Hematopoietic multipotent progenitor cell treated with erythropoietin and hydrocortisone succinate and interleukin-3 and kit ligand, for 4 days (in vitro differentiated cells): ENCODE measurements at places on chromosomes 2 and 18.

DNA sequence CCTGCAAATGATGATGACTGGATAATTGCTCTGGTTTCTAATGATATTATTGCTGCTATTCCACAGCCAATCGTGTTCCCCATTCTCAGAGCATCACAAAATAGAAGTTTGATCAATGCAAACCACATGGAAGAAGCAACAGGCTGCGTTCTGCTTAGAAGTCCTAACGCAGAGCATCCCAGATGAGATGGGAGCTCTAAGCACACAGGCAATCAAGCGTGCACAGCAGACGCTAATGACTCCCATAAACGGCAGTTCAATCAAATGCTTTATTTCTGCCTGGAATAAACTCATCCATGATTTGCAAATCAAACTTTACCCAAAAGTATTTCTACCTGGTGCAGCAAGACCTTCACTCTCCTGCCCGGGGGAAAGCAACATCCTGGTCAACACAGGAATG, 304.2 kb downstream of the FBXO15 start:
- DNase-seq = no peak

GRCh38 chr2:37100054-37100453, 15.7 kb downstream of the GPATCH11 start:
- DNase-seq = no peak

DNA sequence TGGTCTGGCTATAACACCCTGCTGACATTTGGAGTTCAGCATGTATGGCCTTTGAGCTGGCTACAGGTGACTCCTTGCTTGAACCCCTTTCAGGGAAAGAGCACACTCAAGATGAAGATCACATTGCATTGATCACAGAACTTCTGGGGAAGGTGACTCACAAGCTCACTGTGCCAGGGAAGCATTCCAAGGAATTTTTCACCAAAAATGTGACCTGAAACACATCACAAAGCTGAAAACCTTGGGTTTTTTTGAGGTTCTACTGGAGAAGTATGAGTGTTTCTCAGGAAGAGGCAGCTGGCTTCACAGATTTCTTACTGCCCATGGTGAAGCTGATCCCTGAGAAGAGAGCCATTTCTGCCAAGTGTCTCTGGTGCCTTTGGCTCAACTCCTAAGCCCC, 879.0 kb downstream of the CBLN2 start:
- no peak for DNase-seq

DNA sequence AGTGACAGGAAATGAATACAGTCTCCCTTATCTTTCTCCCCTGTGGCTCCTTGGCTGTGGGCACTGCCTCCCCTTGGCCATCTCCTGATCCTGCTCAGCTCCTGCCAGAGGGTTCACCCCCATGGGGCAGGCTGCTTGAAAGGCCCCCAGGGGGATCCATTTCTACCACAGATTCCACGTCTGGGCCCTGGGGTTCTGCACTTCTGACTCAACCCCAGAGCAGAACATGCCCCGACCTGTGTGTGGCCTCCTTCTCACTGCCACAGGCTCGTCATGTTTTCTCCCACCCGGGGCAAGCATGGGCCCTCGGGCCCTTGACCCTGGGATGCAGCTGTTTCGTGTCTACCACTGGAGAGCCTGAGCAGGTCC, 122.2 kb downstream of the ACKR3 start:
- no peak for DNase-seq

GRCh38 chr18:56097621-56098020, 509.6 kb upstream of the TCF4 start:
- no peak for DNase-seq

DNA sequence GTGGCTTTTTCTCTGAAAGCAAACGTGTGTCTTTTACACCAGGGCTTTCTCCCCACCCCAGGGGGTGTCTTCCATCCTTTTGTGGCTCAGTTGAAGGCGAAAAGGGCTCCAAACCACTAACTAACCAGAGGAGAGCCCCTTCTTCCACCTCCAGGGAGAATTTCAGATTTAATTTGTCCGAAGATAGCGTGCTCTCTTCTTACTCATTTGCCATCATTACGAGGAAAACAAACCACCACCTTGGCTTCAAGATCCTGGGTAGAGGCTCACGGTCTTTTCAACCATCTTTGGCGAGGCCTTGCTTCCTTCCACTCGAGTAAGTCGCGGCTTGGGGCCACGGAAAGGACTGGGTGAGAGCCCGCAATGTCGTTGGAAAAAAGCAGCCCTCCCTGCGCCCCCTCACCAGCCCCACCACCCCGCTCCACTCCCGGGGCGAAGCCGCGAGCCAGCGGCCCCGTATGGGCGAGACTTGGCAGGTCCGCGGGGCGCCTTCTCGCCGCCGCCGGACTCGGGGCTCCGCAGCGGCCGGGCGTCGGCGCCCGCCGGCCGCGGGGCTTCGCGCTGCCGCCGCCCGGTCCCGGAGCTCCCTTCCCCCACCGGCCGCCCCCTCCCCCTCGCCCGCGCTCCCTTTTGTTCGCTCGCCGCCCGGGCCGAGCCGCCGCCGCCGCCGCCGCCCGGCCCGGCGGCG, 1.7 kb upstream of the ZNF532 start:
- DNase-seq = peak; percentile 18

GRCh38 chr2:183232161-183232865, 108.1 kb downstream of the NUP35 start:
- DNase-seq = no peak

DNA sequence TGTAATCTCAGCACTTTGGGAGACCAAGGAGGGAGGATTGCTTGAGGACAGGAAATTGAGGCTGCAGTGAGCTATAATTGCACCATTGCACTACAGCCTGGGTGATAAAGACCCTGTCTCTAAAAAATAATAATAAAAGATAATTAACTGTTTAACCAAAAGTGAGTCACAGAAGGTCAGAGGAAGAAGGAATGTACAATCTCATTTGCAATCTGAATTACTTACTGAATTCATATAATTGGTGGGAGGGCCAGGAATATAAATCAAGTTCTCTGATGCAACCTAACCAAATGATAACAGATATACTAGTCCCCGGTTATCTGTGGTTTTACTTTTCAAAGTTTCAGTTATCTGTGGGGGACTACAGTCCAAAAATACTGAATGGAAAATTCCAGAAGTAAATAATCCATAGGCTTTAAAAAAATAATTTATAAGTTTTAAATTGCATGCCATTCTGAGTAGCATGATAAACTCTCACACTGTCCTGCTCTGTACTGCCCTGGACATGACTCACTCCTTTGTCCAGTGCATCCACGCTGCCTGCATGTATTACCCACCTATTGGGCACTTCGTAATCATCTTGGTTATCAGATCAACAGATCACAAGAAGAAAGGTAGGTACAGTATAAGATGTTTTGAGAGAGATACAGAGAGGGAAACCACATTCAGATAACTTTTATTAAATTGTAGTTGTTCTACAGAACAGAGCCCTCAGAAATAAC, 12.8 kb upstream of the MATN3 start:
- DNase-seq = peak; percentile 41

DNA sequence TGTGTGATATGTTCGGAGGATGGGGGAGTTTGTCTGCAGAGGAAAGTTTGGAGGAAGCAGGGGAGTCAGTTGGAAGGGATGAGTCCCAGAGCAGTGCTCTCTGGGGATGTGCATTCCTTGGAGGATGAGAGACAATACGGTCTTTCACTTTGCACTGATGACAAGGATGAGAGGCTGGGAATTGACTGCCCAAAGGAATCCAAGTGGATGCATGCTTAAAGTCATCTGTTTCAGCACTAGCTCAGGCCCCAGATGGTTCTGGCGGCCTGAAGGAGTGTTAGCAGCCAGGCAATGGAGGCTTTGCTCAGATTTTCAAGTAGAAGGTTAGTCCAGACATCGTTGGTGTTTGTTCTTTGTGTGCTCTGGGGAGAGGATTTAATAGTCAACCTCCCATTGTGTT, 100.2 kb downstream of the CRIM1 start:
- no peak for DNase-seq

GRCh38 chr2:102020596-102021170, 28.9 kb downstream of the IL1R2 start:
- peak; percentile 85 for DNase-seq

- no peak for DNase-seq
Observed at GRCh38 chr18:10522574-10522973, 3.3 kb upstream of the NAPG start.

DNA sequence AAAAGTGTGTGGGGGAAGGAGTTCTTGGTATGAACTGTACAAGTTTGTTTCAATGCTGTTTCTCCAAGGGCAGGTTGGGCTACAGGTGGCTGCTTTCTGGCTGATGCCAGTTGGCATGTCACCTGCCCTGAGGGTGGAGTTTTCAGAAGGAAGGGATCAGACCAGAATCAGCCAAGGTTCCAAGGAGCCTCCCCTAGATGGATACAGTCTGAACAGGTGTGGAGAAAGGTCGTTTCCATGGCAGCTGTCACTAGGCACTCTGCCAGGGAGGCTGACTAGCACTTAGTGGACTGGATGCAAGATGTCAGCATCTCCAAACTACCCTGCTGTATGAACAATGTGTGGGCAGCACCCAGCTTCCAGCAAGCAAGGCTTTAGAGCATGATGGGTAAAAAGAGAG, 444.4 kb upstream of the HNRNPA3 start:
- no peak for DNase-seq

DNA sequence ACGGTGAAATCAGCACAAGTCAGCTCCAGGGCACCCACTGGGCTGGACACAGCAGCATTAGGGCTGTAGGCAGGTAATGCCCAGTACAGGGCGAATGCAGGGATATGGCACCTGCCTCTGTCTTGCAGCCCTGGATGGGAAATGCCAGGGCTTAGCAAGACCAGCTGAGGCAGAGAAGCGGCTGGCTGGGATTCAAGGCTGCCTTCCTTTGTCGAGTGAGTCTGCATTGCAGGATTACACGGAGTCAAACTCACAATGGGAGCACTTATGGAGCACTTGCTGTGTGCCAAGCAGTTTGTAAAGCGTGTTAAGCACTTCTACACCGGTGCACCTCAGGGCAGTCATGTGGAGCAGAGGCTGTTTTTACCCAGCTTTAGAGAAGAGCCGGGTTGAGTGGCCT, 87.3 kb upstream of the HDAC4 start:
- DNase-seq = no peak

- DNase-seq = no peak
Observed at GRCh38 chr2:129118296-129118695, 799.6 kb upstream of the HS6ST1 start.

DNA sequence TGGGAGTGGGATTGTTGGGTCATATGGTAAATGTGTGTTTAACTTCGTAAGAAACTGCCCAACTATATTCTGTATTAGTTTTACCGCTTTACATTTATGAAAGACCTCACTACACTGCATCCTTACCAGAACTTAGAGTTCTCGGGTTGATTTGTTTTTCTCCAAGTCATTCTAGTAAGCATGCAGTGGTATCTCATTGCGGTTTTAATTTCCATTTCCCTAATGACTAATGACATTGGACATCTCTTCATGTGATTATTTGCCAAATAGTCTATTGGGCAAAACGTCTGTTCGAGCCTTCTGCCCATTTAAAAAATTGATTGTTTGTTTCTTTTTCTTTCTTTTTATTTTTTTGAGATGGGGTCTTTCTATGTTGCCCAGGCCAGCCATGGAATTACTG, 6.8 kb downstream of the FBLN7 start:
- no peak for DNase-seq

- peak; percentile 25 for DNase-seq
Observed at GRCh38 chr2:48137829-48138228, 231.5 kb upstream of the FBXO11 start.

DNA sequence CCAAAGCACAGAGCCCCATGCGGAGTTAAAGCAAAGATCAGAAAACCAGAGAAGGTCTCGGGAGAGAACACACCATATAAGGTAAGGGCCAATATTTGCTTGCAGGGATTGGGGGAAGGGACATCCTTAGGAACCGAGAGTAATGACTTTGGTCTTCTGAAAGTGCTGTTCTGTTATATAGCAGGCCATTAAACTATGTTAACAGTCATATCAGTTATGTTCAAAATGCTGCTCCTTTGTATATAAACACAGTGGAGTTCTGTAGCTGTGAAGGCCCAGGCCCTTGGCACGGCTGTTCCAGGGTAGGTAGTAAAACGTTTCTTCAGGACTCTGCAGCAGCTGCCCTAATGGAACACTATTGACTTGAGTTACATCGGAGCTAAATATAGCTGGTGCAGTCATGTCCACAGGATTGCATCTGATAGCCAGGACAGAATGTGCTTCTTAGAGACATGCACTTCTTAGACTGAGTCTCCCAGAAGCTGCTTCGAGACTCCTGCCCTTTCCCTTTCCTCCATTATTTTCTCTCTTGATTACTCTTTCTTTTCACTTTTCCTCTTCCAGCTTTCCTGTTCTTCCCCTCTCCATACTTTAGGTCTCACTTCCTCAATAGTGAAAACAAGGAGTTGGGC, 122.4 kb downstream of the SETBP1 start:
- DNase-seq = no peak

- DNase-seq = no peak
Observed at GRCh38 chr2:203707530-203707929, 1.1 kb downstream of the CD28 start.

DNA sequence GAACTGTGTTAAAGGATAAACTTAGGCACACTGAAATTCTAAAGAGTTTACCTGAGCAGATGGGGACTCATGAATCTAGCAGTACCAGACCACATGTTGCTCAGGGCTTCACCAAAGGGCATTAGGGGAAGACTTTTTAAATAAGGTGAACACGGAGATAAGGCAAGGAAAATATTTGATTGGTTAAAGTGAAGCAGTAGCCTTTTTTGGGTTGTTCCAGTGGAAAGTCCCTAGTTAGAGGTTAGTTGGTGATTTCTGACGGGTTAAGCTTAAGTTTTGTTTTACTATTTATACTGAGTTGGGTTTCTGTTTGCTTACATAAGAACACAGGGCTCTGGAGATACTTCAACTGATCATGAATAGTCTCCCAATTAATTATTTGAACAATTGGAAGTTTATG, 722.5 kb downstream of the SOCS6 start:
- DNase-seq = no peak

GRCh38 chr2:36246320-36246990, 109.1 kb upstream of the CRIM1 start:
- DNase-seq = peak; percentile 81

DNA sequence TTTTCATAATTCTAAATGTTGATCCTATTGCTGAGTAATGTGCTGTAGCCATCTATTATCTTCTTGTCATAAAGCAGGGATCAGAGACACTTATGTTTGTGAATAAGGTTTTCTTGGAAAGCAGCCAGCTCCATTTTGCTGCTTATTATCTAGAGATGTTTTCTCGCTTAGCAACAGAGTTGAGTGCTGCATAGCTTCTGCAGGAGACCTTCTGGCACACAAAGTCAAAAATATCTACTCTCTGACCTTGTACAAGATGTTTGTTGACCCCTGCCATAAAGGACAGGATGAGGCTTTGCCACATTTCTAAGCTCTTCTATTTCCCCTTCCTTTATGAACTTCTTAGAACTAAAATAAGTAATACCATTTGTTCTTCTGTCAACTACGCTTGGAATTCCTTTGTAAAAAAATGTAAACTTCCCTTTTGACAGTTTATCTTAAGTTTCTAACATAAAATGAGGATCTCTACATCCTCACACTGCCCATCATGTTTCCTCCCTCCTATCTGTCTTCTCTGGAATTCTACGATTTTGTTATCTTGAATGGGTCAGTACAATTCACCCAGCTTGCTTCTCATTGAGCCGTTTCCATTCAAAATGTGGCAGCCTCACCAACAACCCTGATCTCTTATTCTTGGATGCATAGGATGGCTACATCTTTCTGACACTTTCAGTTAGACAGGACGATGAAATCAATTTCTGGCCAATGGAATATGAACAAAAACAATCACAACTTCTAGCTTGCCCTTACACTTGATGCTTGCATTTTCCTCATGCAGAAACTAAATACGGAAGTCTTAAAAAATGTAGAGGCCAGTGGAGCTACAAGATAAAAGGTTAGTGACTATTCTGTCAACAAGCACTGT, 1377.0 kb downstream of the SUCLG1 start:
- peak; percentile 30 for DNase-seq

- DNase-seq = no peak
Observed at GRCh38 chr2:19611491-19612332, 253.3 kb upstream of the OSR1 start.
